Activated T-helper 1 cell treated with Interleukin-2 at 50 U/mL for 16 hours (primary cell): ENCODE measurements at places on chromosomes 3 and 15.
A peak's percentile ranks its signal among the peaks of the same experiment; 100 is the strongest.

GRCh38 chr15:47756872-47757271, 39.6 kb downstream of the SEMA6D start:
- DNase-seq, result no peak

GRCh38 chr3:130904491-130904890, 10.6 kb downstream of the ATP2C1 start:
- DNase-seq, result no peak

- no peak for DNase-seq
Observed at GRCh38 chr15:91983729-91984340, 130.3 kb downstream of the SLCO3A1 start.

- no peak for DNase-seq
Observed at GRCh38 chr3:39209329-39209970, 17.1 kb upstream of the XIRP1 start.

DNA sequence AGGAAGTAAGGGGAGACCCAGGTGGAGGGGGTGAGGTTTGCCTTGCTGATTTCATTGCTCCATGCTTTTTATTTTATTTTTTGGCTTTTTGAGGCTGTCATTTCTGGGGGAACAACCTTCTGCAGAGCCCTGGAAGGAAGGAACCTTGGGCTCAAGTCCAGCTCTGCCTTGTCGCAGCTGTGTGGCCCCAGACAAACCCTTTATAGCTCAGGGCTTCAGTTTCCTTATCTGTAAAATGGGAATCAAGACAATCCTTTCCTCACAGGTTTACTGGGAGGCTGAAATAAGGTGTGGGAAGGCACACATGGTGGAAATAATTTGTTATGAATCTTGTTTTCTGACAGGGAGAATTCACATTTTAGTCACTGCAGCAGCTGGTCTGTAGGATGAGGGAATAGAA, 45.4 kb upstream of the CTSH start:
- no peak for DNase-seq

GRCh38 chr3:171982828-171983227, 56.5 kb upstream of the FNDC3B start:
- DNase-seq, result no peak

- DNase-seq, result no peak
Observed at GRCh38 chr3:43004282-43004681, 25.2 kb downstream of the GASK1A start.

- DNase-seq, result no peak
Observed at GRCh38 chr15:77783636-77784035, 150.9 kb upstream of the LINGO1 start.

- no peak for DNase-seq
Observed at GRCh38 chr15:95581595-95581994, 748.9 kb upstream of the NR2F2 start.

DNA sequence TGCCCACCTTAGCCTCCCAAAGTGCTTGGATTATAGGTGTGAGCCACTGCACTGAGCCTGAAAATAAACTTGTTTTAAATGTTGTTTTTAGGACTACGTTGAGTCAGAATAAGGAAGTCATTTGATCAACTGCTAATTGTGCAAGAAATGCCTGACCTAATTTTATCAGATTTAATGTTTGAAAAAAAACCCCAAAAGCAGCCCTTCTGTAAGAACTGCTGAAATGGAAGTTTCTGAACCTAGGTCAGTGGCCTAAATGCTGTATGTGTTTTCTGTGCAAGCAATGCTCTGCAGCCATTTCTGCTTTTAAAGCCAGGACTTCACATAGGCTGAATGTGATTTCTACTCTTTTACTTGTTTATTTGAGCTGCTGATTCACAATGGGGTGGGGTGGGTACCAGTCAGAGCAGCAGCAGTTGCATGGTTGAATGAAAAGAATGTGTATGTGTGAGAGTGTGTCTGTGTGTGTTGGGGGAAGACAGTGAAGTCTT, 6.6 kb downstream of the GPX1 start:
- DNase-seq, result no peak

DNA sequence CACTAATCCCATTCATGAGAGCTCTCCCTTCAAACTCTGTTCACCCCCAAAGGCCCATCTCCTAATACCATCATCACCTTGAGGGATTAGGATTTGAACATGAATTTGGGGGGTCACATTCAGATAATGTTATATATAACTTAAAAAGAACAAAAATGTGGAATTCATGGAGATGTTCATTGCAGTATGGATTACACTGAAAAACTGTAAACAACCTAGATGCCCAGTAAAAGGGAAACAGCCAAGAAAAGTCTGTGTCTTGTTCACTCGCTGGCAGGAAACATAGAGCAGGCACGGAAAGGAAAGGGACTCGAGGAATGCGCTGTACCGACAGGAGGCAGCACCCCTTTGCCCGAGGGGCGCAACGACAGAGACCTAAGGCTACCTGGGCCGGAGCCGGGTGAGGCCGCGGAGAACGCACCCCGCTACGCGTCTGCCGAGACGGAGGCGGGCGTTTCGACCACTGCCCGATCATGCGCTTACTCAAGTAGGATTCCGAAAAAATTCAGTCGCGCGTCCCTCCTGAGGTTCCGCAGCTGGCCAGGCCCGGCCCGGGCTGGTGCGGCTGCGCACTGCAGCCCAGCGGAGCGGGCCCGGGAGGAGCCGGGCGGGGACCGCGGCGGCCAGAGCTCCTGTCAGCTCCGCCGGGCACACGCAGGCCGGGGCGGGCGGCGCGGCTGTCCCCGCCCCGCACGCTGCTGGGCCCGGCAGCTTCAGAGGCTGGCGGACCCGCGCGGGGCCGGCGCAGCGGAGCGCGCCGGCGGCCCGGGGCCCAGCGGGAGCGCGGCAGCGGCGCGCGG, 862 bp upstream of the MAN2A2 start:
- peak; percentile 51 for DNase-seq

- no peak for DNase-seq
Observed at GRCh38 chr3:123138839-123139444, 62.8 kb upstream of the SEC22A start.

DNA sequence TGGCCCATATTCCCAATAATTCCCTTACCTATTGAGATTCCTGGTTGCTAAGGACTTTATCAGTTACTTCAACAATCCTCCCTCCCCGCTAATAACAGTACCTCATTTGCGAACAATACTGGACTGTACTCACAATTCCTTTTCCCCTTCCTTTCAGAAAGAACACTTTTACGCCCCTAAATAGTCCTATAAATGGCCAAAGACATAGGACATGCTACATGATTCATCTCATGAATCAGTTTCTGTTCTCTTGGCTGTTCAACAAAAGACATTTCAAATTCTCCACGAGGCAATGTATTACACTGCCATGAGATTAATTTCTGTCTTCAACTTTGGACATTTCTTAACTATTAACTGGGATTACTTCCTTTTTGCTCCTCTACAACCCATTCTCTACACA, 264.4 kb downstream of the TIGIT start:
- no peak for DNase-seq

GRCh38 chr3:8624612-8625011, 20.0 kb downstream of the SSUH2 start:
- no peak for DNase-seq

DNA sequence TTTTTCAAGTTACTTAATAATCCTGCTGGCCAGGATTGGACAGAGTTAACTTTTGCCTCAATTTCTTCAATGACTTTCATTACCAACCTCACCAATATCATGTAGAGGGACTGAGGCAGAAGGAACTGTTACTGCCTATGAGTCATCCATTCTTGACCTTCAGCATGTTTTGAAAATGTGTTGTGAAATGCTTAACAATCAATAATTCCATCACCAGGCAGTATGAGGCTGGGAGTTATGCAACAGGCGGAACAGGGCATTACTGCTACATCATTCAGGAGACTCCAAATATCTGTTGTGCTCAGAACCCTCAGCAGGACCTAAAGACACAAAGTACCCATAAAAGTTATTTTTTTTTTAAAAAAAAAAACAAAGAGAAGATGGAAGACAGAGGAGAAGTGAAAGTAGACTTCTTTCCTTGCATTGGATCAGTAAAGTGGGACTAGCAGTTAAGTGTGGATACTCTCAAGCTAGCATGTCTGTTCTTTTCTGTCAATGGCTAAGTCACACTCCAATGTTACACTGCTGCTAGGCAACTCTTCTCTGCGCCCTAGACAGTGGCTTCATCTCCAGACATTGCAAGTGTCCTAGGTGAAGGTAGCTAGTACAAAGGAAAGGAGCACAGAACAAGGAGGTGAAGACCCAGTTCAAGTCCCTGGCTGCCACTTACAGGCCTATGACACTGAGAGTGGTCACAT, 184.9 kb upstream of the LPP start:
- no peak for DNase-seq

DNA sequence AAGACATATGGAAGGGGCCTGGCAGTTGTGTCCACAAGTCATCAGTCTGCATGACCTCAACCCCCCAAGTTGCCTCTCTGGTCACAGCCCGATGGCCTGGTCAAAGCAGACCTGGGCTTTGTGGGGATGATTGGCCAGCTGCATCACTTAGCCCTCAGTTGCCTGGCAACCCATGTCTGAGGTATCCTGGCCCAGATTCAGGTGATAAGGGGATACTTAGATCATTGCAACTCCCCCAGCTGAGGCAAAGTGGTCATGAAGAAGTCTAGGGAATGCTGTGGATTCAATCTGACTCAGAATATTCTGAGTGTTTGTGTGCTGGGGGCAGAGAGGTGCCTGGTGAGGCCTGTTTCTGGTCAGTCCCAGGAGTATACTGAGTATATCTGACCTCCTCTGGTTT, 5.0 kb downstream of the GPR156 start:
- no peak for DNase-seq

DNA sequence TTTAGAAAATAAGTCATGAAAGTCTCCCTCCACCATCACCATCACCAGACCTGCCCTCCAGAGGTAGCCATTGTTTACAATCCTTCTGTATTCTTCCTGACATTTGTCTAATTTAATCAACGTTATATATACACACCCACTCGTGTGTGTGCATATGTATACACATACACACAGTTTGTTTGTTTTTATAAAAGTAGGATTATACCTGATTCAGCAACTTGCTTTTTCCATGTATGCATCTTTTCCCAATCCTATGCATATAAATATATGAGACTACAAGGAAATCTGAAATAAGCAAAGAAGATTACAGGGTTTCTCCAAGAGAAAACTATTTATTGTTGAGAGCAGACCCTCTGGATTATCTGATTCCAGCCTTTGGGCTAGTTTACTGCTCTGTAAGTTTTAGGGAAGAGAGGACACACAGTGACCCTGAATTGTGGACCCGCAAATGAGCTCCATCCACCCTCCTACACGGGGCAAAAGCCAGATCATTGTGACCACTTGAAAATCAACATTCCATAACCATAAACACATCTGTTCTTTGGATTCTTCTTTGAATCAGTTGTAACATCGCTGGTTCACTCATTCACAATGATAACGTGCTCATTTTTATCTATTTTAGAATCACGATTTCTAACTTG, 104.3 kb downstream of the CPN2 start:
- DNase-seq, result no peak

GRCh38 chr15:76177491-76178040, 117.8 kb downstream of the TMEM266 start:
- no peak for DNase-seq

DNA sequence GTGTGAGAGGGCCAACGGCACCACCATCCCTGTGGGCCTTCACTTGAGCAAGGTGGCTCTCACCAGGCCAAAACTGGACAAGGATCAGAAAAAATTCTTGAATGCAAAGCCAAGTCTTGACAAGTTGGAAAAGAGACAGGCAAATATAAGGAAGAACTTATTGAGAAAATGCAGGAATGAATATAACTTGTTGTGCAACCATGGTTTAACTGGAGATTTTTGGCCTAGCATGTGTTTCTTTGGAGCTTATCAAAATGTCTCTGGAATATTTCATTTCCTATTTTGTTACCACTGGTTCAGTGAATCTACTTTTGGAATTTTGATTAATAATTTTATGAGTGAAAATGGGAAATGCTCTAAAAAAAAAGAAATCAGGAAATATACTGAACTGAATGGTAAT, 42.5 kb downstream of the MCTP2 start:
- DNase-seq, result no peak

DNA sequence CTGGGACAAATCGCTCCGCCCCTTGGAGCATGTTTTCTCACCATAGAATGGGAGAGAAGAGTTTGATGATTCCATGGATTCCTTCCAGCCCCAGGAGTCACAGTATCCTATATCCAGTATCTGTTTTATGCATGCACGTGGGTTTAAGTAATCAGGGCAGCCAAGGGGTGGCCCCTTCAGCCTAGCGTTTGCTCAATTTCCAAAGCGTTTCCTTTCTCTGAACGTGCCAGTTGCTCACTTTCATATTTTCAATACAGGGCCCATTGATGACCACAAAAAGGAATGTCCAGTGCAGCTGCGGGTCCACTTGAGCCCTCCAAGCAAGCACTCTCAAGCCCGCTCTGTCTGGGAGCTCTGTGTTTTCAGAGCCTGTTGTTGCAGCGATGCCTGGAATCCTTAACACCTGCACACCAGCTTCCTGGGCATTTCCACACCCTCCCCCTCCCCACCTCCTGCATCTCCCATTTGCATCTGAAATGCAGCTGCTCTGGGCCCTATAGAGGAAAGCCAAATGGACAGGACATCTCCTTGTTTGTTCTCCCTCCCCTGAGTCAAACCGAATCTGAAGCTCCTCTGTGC, 164.3 kb upstream of the LPP start:
- DNase-seq, result no peak

DNA sequence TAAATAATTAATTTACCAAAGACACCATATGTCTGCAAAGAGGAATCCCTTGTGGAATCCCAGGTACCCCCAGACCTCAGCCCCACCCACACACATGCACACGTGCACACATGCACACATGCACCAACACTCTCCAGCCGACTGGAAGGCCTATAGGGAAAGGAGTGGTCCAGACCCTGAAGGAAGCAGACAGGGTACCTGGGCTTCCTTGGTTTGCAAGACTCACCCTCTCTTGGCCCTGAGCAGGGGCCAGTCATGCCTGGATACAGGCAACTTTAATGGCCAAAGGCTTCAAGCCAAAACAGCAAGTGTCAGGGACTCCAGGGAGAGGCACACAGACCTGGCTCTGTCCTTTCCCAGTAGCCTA, 8.9 kb upstream of the HAPLN3 start:
- DNase-seq, result no peak

DNA sequence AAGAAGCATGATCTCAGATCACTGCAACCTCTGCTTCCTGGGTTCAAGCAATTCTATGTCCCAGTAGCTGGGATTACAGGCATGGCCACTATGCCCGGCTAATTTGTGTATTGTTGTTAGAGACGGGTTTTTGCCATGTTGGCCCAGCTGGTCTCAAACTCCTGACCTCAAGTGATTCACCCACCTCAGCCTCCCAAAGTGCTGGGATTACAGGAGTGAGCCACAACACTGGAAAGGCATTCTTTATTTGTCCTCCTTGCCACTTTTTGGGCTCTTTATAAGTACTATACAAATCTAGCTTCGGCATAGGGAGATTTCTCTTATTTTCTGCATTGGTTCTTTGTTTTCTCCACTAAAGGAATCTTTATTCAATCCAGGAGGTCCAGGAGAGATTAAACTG, 18.6 kb downstream of the CMTM8 start:
- DNase-seq, result no peak
